ENCODE measurements at places on chromosomes 11 and 22.
A peak's percentile ranks its signal among the peaks of the same experiment; 100 is the strongest.

DNA sequence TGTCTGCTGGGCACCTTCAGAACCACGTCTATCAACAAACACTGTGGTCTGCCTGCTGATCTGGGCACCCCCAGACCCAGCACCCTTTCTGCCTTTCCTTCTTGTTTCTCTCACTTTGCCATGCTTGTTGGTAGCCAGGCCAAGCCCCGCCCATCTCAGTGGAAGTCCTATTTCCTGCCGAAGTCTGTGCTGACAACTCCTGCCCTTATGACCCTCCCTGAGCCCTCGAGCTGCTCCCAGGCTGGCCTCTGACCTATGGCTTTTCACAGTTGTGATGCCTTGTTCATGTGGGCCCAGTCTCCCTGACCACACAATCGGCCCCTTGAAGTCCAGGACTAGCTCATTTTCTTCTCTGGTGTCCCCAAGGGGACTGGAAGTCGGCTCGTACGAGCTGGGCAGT lies 132.1 kb downstream of the DSCAML1 start:
- DNase-seq = no peak

DNA sequence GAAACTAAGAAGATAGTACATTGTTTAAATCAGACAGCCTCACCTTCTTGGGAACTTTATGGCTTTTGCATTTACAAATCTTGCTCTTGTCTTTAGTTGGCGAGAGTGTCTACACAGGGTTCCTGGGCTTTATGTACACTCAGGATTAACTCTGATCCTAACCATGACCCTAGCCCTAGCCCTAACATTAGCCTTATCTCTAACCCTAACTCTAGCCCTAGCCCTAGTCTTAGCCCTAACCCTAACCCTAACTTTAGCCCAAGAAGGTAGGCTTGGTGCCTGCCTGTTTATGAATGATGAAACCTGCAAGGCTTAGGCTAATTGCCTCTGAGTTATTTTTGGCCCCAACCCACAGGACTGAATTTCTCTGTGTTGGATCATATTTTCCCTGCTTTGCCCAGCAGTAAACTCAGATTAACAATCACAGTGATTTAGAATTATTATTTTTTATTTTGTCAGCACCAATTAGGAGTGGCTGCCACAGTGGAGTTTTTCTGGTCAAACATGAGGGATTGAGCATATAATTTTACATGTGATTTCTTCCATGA lies 44.1 kb upstream of the OR9Q1 start:
- no peak for DNase-seq

DNA sequence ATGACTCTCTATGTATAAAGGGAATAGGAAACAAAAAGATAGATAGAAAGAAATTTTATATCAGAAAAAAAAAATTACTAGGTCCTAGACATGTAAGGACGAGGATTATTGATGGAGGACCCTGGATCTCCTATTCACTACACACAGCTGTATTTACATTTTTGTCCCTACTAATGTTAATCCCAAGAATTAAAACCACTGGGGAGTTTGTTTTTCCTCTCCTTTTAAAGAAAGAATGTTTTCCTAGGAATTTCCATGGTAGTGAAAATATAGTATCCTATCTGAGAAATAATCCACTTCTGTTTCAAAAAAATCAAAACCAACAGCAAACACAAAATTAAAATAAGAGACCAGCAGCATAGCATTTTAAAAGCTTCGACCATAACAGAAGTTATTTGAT lies 41.1 kb downstream of the PDGFD start:
- DNase-seq = no peak

DNA sequence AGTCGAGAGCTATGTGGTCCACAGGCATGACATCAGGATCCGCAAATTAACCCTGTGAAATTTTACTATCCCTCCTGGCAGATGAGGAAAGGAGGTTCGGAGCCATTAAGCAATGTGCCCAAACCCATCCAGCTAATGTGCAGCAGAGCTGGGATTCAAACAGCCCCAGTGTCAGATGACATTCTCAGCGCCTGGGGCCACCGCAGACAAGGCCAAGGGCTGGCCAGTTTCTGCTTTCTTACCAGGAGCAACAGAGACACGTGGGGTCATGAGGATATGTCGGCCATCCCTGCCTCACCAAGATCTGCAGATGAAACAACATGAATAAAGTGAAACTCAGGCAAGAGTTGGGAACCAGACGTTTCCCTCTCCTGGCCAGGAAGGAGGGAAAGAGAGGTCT lies 110.2 kb downstream of the TENM4 start:
- no peak for DNase-seq

DNA sequence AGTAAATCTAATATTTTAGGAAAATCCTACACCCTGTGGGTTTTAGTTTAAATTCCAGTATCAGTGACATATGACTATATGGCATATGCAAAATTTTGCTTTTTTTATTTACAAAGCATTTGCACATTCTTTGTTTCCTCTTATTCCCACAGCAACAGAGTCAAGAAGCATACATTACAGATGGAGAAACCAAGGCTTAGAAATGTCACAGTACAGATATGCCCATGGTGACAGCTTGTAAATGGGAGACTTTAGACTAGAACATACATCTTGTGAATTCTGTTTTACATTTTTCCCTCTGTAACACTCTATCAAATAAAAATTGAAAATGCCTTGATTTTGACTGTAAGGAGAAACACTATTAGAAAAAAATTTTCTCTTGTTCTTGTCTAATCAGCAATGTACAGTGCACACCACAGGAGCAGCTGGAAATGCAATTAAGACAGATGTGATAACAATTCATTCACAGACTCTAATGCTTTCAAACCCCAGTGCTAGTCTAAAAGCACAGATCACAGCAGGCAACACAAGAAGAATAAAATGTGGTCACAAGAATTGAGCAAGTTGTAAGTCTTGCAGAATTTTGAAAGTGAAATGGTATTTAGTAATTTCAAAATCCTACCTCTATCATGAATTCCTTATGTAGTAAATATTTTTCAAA lies 375.9 kb downstream of the LUZP2 start:
- DNase-seq = no peak

- DNase-seq = peak; percentile 88
These were observed 144.7 kb downstream of the ENTHD1 start for GRCh38 chr22:39748877-39749276.

- DNase-seq = no peak
These were observed 1.4 kb downstream of the MUS81 start for GRCh38 chr11:65861533-65862183.

DNA sequence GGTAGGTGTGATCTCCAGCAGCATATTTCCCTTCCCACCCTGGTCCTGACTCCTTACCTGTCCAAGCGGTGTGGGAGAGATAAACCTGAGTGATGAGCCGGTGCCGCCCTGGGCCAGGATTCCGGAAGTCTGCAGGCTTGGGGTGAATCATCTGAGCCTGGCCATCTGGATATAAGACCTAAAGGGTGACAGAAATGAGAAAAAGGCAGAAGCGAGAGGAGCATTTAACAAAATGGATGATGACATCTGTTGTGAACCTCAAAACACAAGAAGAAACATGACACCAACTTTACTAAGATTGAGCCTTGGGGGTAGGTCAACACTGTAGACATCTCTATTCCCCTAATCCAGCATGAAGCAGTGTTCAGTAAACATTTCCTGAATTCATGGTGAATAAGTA lies 62.8 kb downstream of the AAMDC start:
- no peak for DNase-seq

DNA sequence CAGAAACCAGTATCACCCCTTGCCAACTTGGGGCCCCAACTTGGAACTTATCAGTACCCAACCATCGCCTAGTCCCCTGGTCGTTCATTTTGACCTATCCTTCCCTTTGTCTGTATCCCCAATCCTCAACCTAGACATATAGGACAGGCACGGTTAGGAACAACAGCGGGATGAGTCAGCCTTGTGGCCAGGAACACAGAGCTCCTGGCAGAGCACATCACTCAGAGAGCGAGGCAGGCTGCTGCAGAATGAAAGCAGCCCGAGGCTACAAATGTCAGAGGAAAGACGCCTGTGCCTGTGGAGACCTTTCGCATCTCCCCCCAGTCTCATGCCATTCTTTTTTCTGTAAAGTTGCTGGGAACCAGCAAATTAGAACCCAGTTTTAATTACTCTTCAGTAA lies 14.6 kb downstream of the DKK3 start:
- no peak for DNase-seq

DNA sequence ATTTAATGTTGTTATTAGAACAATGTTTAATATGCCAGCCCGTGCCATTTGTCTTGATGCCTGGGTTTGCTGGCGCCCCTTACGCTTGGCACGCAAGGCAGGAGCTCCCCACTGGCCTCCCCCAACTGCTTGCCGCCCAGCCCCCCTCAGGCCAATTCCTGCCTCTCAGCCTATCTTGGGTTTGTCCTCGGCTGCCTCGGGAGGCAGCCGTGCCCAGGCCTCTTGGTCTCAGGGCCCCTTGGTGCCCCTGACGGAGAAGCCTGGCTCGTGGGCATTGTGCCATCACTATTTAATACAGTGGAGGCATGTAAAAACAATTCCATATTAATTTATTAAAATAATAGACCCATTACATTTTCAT lies 119.8 kb downstream of the KCNQ1OT1 start:
- DNase-seq = no peak

DNA sequence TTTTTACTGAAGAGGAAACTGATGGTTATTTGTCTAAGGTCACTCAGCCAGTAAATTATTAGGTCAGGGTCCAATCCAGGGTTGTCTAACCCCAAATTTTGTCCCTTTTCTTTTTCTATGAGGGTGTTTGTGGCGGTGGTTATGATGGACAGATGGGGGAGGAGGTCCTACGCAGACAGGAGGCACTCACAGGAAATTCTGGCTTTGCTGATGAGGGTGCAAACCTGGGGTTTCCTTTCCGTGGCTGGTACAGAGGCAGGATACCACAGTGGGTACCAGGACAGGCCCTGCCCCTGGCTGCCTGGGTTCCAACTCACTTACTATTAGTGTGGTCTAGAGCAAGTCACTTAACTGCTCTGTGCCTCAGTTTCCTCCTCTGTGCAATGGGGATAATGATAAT lies 91.0 kb downstream of the RRM1 start:
- DNase-seq = no peak

DNA sequence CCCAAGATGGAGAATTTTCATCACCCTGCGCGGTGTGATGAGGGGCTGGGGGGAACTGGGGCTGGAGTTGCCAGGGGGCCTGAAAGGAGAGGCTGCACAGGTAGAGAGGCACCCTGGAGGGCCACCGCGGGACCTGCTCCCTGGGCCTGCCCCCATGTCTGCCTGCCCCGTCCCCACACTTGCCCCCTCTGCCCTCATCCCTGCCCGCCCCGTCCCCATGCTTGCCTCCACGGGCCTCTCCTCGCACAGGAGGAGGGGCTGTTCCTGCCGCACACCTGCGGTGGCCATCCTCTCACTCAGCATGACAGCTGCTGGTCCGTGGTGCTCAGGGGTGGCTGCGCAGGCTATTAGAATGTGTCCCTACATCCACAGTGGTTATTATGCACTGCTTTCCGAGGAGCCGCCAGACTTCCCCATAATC lies 43.5 kb downstream of the LINC01488 start:
- no peak for DNase-seq

GRCh38 chr11:11988681-11989261 lies 19.7 kb downstream of the DKK3 start:
- no peak for DNase-seq

DNA sequence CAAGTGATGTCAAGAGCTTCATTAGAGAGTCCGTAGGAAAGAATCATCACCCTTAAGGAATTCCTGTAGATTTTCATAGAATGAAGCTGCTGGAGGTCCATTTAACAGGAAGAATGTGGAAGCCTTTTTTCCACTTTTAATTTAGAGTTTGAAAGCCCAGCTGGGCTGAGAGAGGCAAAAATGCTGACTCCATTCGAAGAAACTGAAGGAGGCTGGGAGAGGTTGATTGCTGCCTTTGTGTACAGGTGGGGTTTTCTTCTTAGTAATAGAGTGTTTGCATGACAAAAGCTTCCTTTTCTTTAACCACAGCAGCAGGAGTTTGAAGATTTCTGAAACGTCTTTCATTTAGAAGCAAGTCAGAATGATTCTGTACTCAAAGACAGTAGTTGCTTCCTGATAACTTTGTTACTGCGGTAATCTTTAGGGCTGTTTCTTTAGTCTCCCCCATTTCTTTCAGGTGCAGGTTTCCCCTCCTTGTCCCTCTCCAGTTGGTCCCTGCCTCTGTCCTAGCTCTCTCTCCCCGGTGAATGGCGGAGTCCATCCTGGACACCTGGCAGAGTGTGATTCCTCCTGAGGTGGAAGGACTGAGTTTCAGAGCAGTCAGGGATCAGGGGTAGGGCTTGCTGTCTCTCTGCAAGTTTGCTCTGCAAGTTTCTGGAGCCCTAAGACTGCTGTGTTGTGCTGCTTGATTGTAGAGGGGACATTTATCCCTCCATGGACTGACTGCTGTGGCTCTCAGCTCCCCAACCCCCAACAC lies 166.2 kb downstream of the LDLRAD3 start:
- no peak for DNase-seq

GRCh38 chr11:34909415-34909814 lies 6.8 kb downstream of the APIP start:
- DNase-seq = no peak

- no peak for DNase-seq
These were observed 80.1 kb upstream of the CD44 start for GRCh38 chr11:35058669-35059434.

- DNase-seq = no peak
These were observed 20.6 kb upstream of the PRDM10 start for GRCh38 chr11:130023204-130023603.

GRCh38 chr11:115075356-115075755 lies 397.0 kb downstream of the NXPE2 start:
- no peak for DNase-seq

- DNase-seq = no peak
These were observed 1.5 kb downstream of the DBX1 start for GRCh38 chr11:20158597-20159257.

GRCh38 chr11:35223371-35223796 lies 84.4 kb downstream of the CD44 start:
- DNase-seq = peak; percentile 79

- no peak for DNase-seq
These were observed 11.8 kb upstream of the MAPK11 start for GRCh38 chr22:50281957-50282356.

- peak; percentile 96 for DNase-seq
These were observed 716.6 kb downstream of the BRD1 start for GRCh38 chr22:49111085-49111484.

DNA sequence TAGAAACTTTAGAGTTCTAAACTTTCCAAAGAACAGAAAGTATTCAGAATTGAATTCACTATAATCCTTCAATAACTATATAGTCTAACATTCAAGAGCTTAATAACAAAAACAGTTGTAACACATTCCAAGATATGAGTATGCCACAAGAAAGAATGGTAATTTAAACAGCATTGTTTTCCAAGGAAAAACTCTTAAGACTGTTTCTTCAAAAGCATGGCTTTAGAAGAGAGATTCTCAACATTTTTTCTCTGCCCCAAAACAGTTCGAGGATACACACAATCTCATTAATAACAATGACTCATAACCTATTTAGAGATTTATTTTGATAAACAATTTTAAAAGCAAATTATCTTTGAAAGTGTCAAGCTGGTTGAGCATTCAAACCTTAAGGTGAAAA lies 16.7 kb upstream of the ARHGAP32 start:
- DNase-seq = no peak
